ENCODE measurements at places on chromosomes 13 and 19.

GRCh38 chr13:34419755-34420154 lies 522.3 kb upstream of the NBEA start:
- DNase-seq = no peak

- DNase-seq = no peak
Measured at GRCh38 chr13:20815464-20815863, 41.7 kb upstream of the EEF1AKMT1 start.

GRCh38 chr19:55160128-55160985 lies 2.8 kb upstream of the TNNI3 start:
- DNase-seq = peak; percentile 53

DNA sequence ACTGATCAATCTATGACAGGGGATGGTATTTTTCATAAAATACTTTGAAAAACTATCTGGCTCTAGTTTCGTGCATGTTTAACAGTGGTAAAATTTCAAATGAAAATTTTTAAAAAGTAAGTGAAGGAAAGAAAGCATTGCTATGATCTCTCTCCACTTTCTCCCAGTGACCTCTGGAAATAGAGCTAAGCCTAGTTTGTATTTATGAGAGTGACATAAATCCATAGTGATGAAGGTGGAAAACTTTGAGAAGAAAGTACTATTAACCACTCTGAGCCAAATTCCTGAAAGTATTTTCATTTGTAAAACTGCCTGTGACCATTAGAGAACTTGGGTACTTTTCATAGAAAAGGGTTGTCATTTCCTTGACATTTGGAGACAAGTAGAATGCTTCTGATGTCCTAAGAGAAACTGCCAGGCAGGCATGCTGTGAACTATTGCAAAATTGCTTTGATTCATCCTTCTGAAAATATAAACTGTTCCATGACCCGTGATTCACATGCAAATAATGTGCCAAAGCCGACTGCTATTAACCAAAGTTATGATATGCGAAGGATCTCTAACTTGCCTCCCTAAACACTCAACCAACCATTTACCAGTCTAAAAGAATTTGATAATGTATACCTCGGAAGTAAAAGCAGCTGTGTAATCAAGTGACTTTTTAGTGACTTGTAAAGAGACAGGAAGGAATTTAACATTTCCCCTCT lies 133.2 kb downstream of the VWA8 start:
- no peak for DNase-seq

GRCh38 chr13:33932769-33933406 lies 114.9 kb downstream of the RFC3 start:
- no peak for DNase-seq

DNA sequence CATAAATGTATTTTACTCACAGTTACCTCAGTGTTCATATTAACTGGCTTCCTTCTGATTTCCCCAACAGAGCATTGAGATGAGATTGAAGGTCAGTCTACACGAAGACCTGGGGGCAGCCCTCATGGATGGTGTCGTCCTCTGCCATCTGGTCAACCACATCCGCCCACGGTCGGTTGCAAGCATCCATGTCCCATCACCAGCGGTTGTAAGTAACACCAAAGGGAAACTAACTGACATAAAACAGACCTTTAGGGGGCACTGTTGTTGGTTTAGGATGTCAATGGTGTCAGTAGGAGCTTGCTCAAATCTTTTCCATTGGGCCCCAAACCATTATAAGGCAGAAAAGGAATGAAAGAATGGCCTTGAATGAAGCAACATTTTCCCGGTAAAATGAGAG lies 68.2 kb downstream of the ESD start:
- DNase-seq = no peak

- no peak for DNase-seq
Measured at GRCh38 chr19:57771417-57771816, 1.9 kb downstream of the ZNF586 start.

DNA sequence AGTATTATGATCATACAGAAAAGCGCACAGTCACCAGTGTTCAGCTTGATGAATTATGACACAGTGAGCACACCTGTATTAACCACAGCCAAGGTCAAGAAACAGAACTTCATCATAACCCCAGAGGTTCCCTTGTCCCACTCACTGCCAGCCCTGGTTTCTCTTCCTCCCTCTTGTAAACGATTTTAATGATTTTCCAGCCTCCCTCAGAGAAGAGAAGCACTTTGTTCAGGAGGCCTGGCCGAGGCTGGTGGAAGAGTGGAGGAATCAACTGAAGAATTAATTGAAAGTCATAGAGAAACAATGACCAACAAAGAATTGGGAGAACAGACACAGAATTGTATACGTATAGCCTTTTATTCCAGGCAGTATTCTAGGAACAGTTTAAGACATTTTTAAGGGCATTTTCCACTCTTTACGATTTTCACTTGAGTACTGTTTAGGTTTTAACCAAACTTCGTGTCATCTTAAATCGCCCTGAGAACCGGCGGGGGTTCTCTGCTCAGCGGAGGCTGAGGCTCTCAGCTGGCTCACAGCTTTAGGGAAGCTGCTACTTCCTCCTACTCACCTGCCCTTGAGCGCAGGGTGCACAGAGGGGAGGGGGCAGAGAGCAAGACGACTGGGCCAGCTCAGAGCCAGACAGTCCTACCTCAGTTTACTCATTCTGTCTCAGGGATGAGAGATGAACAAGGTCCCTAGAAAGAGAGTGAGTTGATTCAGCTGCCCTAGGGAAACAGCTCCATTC lies 108.6 kb downstream of the AKAP11 start:
- DNase-seq = no peak

DNA sequence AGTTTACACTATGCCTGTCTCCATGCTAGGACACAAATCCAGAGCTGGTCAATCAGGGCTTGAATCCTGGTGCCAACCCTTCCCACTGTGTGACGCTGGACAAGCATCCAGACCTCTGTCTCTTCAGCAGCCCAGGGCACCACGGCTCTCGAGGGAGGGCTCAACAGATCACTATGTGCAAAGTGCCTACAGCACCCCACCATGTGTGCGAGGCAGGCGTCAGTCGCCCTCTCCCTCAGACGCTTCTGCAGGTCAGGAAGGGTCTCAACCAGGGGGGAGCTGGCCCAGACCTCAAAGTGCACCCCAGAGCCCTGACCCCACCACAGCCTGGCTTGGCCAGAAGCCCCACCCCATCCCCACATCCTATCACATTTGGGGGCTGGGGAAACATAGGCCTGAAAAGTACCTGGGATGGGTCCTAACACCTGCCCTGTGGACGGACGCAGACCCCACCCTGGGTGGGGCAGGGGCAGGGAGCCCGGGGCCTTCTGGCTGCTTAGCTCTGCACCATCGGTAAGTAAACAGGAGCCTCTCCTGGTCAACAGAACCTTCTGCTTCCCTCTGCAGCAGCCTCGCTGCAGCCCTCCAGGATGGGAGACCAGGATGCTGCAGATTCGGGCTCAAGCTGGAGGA lies 2.9 kb upstream of the C2CD4C start:
- no peak for DNase-seq

GRCh38 chr13:103236213-103236612 lies 170.0 kb upstream of the SLC10A2 start:
- no peak for DNase-seq

- DNase-seq = no peak
Measured at GRCh38 chr19:16089010-16089846, 12.9 kb downstream of the TPM4 start.

GRCh38 chr19:45781214-45782161 lies 802 bp downstream of the DMPK start:
- no peak for DNase-seq

DNA sequence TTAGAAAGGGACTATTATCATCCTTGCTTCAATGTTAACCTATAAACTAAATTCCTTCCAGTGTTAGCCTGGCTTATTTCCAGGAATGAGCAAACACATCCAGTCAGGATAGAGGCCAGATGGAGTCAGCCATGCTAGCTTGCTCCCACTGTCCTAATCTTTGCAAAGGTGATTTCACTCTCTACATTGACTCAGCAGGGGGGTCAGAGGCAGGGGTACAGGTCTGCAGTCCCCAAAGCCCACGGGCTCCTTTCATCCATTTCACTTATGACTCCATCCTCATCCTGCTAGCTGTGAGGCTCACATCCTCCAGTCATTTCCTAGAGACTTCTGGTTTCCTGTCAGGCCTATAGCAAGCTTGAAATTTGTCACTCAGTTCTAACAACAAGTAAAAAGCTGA lies 63.4 kb upstream of the CEACAM8 start:
- no peak for DNase-seq

DNA sequence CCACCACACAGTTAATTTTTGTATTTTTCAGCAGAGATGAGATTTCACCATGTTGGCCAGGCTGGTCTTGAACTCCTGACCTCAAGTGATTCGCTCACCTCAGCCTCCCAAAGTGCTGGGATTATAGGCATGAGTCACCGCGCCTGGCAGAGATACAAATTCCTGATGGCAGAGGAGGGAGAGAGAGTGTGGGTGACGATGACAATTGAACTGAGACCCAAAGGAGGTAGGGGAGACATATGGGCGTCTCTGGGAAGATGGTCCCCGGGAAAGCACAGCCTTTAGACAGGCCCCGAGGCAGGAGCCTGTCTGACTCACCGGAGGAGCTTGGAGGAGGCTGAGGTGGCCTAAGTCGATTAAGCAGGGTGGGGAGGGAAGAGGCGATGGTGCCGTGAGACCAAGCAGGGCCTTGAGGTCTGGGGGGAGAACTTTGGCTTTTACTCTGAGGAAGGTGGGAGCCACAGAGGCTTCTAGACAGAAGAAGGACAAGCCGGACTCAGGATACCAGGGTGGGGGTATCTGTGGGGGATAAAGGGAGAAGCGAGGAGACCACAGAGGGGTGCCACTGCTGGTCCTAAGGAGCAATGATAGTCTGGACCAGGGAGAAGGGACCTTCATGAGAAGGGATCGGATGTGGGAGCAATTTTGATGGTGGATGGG lies 38.2 kb downstream of the ARRDC2 start:
- no peak for DNase-seq

DNA sequence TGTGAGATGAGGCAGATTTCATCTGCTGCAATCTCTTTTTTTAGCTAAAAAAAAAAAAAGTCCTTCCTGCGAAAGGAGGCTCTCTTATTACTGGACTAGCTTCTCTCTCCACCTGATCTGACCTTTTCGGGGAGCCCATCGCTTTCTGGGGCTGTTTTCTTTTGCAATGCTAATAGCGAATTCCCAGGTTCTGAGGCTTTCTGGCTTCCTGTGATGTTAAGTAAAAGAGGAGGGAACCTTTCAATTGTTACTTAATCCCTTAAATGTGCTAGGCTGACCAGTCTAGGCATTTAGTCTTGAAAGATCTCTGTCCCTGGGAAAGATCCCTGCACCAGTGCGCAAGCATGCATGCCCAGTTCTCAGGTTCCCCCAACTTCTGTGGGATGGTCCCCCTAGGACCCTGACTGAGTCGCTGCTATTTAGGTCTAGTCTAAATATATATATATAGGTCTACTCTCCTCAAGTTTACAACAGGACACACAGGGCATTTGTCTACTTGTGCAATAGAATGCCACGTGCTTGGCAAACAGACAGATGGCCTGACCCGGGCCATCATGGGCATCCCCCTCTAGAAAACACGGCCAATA lies 224.7 kb downstream of the ZNF536 start:
- no peak for DNase-seq

- DNase-seq = no peak
Measured at GRCh38 chr19:51458051-51458645, at the start of gene SIGLEC8. SIGLEC8 (minus strand) TSS chr19:51458454; CDS start chr19:51458387, 67 bp downstream.

GRCh38 chr13:100537951-100538462 lies 50.6 kb downstream of the GGACT start:
- no peak for DNase-seq

DNA sequence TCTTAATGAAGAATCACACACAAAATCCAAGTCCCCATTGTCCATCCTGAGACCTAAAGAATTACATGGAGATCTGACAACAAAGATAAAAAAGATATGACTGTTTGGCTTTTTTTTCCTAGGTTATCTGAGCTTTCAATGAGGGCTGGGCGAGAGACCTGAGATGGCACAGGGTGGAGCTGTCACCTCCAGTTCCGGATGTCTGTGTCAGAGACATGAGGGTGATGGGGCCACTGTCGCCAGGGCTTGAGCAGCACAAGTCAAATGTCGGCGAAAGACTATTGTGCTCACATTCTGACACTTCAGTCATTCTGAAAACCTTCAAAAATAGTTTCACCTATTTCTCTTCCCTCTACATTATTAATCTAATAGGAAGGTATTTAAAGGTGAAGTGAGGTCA lies 65.7 kb downstream of the SLC7A1 start:
- no peak for DNase-seq

GRCh38 chr13:112245179-112245724 lies 130.9 kb upstream of the SPACA7 start:
- DNase-seq = no peak

DNA sequence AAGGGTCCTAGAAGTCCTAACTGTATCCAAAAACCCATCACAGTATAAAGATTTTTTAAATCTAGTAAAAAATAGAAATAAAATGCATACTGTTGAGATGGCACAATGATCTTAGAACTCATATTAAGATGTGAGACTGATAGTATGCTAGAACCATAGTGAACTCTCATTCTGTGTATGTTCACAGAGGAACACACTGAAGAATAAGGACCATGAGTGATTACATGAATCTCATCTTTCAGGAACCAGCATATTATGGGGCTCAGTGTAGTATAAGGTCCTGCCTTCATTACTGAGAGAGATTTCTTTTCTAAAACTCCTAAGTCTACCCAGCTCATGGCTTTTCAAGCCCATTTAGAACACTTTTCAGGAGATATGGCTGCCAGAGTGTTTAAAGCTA lies 59.8 kb upstream of the RFC3 start:
- DNase-seq = no peak

- no peak for DNase-seq
Measured at GRCh38 chr13:90545070-90545840, 802.2 kb upstream of the MIR17HG start.

- no peak for DNase-seq
Measured at GRCh38 chr19:34459614-34460013, 21.9 kb upstream of the WTIP start.

DNA sequence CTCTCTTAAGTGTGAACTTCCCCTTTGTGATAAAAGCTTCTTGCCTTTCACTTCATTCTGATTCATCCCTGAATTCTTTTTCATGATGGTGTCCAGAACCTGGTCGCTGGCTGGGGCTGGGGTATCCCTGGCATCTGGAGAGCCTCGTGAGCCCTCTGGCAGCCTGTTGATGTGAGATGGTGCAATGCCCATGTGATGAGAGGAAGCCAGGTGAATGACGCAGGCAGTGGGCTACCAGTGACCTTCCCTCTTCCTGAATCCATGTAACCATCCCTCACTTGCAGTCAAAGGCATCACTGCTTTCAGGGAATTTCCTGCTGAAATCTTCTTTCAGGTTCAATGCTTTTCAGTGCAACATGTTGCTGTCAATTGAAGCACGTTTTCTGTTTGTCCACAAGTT lies 158.6 kb upstream of the SLC10A2 start:
- no peak for DNase-seq
